ENCODE measurements at places on chromosomes 2 and 18.

- DNase-seq, result no peak
Observed at GRCh38 chr2:84906900-84907714, 1.7 kb downstream of the TMSB10 start.

- DNase-seq, result no peak
Observed at GRCh38 chr2:238600506-238601432, 174.0 kb downstream of the ASB1 start.

DNA sequence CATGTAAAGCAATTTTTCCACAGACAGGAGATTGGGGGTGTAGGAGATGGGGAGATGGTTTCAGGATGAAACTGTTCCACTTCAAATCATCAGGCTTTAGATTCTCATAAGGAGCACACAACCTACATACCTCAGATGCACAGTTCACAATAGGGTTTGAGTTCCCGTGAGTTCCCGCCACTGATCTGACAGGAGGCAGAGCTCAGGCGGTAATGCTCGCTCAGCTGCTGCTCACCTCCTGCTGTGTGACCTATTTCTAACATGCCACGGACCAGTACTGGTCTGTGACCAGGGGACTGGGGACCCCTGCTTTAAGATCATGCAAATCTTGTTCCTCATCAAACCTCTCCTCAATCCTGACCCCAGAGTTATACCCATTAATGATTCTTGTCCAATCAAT lies 70.1 kb downstream of the RPE start:
- DNase-seq, result no peak

GRCh38 chr2:45055162-45055605 lies 45.9 kb upstream of the SIX2 start:
- no peak for DNase-seq

GRCh38 chr2:47177043-47177565 lies 22.0 kb upstream of the STPG4 start:
- no peak for DNase-seq

DNA sequence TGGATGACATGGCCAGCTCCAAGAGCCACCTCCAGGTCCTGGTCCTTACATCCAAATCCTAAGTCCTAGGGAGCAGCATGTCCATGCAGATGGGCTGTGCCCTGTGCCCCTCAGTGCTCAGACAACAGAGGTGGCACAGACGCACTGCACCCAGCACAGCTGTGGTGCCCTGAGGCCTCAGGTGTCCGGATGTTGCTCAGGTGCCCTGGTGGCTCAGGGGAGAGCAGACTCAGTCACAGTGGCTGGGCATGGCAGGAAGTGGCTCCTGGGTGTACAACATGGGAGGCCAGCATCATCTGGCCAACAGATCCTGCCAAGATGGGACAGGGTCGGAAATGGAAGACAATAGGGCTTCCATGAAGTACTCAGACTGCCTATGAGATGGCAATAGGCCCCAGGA lies 50.1 kb downstream of the TIMM21 start:
- DNase-seq, result no peak

GRCh38 chr2:152647552-152647951 lies 69.7 kb downstream of the PRPF40A start:
- no peak for DNase-seq

DNA sequence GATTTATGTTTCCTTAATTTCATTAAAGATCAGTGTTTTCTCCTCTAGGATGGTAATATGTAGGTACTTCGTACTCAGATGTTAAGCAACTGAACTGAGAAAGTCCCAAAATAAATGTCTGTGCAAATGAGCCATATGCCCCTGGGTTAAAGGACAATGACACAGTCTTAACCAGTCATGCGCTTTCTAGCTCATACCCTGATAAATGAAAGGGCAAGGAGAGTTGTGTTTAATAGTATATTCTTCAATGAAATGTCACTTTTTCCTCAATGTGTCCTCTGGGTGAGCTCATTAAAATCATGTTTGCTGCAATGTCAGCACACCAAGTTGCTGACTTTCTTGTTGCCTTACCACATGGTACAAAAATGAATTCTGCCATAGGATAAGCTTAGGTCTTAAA lies 856.3 kb downstream of the TMEM182 start:
- DNase-seq, result no peak

GRCh38 chr18:79718126-79718525 lies 38.5 kb downstream of the CTDP1 start:
- DNase-seq, result no peak

DNA sequence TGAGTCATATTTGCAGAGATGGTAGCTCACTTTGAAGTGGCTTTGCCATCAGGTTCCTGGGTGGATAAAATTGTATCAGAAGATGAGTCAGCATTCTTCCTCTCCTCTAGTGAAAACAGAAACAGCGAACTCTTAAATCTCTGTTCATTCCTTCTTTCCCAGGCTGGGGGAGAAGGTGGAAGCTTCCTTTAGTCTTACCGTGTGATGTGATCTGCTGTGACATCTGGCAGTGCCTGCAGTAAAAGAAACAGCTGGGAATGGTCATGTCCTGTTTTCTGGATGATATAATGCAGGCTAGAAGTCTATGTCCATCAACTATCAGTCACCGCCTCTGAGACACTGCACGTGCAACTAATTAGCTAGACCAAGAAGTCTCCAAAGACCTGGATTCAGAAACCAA lies 171.6 kb downstream of the VAPA start:
- DNase-seq, result no peak

GRCh38 chr2:125397535-125398251 lies 1258.3 kb upstream of the GYPC start:
- no peak for DNase-seq

DNA sequence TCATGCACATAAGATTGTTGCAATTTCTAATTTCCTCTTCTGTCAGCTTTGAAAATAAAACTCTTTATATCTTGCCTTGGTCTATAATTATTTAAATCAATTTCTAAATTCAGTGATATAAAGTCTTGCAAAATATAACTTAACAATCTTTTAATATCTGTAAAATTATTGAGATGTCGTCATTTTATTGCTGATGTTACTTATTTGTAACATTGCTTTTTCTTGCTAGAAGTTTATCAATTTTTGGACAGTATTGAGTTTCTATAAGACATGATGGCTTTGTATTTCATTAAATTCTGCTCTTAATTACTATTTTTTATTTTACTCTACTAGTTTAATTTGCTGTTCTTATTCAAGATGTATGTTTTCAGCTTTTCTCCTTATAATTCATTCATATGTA lies 1036.5 kb downstream of the TMEM182 start:
- DNase-seq, result no peak

- DNase-seq, result no peak
Observed at GRCh38 chr2:208134928-208135586, 5.4 kb upstream of the CRYGC start.

GRCh38 chr2:172293952-172294351 lies 133.4 kb upstream of the ITGA6 start:
- no peak for DNase-seq

GRCh38 chr2:108927936-108928659 lies 60.9 kb downstream of the EDAR start:
- DNase-seq, result no peak

GRCh38 chr2:79966882-79967281 lies 337.7 kb downstream of the LRRTM1 start:
- DNase-seq, result no peak

GRCh38 chr2:60843006-60843405 lies 38.4 kb upstream of the REL start:
- DNase-seq, result no peak

GRCh38 chr2:240951045-240951594 lies 45.0 kb downstream of the CROCC2 start:
- DNase-seq, result no peak

- DNase-seq, result no peak
Observed at GRCh38 chr2:16050261-16050907, 110.0 kb downstream of the MYCN start.

DNA sequence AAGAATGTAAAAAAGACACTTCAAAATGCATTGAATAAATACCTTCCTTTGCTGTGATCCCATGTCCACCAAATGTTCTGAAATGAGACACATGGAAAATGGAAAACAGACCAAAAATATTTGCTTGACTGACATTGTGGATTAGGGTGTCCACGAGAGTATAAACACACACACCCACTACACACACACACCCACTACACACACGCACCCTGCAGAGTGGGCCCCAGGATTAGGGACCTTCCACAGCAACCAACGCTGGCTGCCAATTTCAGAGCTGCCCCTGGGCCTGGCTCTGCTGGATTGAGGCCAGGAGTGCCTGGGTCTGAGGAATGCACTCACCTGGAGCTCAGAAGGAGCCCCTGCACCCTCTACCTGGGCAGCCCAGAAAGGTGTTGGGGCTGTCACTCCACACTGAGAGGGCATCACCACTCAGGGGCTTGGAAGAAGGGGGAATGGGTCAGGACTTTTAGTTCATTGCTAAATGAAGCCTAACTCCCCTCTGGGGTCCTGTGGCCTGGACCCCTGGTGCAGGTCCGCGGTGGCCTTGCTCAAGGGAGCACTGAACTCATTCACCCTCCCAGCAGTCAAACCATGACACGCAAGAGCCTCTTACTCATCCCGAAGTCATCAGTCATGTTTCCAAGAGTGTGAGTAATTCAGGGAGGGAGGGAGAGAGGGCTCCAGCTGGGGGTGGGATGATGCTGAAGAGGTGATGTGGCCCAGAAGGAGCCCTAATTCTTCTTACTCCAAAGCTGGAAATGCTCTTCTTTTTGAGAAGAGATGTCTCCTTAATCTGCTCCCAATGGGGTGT lies 50.2 kb upstream of the PLB1 start:
- no peak for DNase-seq

DNA sequence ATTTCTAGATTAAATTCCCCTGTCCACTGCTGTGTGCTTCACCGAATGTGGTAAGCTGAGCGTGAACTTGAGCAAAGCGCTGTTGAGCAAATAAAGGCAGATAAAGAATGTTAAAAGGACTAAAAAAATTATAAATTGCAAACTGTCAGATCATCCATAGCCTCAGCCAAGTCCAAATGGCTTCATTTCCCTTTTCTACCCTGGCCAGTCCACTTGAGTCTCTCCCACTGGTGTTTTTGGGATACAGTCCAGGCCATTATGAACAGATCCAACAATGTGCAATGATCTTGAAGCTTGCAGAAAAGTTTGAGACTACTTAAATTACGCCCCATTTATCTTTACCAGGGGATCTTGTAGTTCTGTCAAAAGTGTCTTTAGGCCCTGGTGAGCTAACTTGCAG lies 254.6 kb upstream of the PIK3C3 start:
- no peak for DNase-seq

DNA sequence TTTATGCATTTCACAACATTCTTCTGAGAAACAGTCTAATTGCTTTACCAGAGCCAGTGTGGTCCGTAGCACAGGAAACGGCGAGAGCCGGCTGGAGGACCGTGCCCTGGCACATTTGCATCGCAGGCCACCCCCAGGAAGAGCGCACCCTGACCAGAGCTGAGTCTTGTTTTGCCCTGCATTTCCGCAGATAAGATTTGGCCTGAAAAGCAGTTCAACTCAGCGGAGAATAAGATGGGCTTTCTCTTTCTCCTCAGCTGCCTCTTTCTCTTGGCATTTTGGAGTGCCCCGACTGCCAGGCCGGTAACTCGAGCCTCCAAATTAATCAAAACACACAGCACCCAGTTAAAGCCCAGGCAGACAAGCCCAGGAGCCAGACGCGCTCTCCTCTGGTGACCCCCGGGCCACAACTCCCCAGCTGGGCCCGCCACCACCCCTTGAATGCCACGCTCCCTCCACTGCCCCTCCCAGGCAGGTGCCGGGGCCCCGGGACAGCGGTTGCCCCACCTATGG lies 464 bp downstream of the COL4A4 start:
- DNase-seq, result no peak

DNA sequence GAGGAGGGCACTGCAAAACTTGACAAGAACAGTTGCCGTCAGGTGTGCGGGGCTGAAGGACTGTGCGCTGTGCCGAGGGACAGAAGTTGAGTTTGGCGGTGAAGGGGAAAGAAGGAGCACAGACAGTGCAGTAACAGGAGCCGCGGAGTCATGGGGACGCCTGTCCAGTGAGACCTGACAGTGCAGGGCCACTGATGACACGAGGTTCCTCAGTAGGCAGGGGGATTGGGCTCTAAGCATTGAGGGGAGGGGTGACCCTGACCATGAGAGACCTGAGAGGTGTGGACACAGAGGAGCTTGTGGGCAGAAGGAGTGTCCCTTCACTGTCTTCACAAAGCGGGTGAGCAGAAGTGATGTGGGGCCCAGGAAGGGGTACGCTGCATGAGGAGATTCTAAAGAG lies 104.8 kb downstream of the MTCL1 start:
- no peak for DNase-seq

GRCh38 chr2:43343573-43344304 lies 117.3 kb upstream of the ZFP36L2 start:
- no peak for DNase-seq

DNA sequence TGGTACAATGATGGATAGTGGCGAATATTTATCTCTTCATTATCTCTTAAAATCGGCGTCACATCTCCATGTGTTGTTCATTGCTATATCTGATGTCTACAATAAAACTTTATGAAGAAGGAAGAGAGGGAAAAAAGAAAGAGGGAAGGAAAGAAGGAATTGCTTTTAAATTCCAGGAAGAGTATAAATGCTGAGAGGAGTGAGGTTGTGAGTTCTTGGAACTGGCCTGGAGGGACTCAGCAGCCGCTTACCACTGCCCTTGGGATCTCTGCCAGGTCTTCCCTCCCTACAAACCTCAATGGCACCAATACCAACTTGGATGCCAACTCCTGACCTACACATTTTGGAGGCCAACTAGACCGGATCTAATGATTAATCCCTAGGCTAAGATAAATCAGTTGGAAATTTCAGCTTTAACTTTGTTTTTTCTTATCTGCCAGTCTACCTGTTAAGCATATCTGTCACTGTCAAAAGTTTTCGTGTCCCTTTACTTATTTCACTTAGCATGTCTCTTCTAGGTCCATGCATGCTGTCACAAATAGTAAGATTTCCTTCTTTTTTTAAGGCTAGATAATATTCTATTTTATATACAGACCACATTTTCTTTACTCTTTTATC lies 9.8 kb downstream of the SCN9A start:
- no peak for DNase-seq

GRCh38 chr2:164589522-164589921 lies 31.8 kb downstream of the GRB14 start:
- no peak for DNase-seq

DNA sequence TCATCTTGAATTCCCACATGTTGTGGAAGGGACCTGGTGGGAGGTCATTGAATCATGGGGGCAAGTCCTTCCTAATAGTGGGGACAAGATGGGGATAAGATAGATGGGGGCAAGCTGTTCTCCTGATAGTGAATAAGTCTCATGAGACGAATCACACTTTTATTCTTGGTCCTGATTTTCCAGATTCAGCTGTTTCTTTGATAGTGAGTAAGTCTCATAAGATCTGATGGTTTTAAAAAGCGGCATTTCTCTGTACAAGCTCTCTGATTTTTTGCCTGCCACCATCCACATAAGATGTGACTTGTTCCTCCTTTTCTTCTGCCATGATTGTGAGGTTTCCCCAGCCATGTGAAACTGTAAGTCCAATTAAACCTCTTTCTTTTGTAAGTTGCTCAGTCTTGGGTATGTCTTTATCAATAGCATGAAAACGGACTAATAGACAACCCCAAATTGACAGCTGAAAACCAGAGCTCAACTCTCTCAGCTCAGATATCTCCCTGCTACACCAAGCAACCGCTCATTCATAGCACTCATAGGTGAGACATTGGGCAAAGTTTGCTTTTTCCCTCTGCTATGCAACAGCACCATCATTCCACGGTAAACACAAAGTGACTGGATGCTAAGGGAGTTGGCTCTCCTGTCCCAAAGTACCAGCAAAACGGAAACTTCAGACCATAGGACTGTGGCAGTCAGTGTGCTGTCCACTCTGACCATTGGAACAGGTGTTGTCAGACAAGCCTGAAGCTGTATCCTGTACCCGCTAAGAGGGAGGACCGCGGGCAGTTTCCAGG lies 44.9 kb upstream of the TBC1D8 start:
- DNase-seq, result no peak

- no peak for DNase-seq
Observed at GRCh38 chr2:229470781-229471180, 199.7 kb upstream of the PID1 start.

Data from stimulated activated CD8-positive, alpha-beta memory T cell treated with anti-CD3 and anti-CD28 coated beads, Interleukin-4, amount 100 ng/mL, for 1 hour (primary cell).